RPMI7951 (cell line): ENCODE measurements at places on chromosomes 16 and 17. TPM values are rescaled to one million over a fixed set of nuclear protein-coding genes. Genes with fewer than 3 reads are reported as not detected.

- no peak for DNase-seq
These were observed 30.4 kb downstream of the NME3 start for GRCh38 chr16:1740781-1741490.

DNA sequence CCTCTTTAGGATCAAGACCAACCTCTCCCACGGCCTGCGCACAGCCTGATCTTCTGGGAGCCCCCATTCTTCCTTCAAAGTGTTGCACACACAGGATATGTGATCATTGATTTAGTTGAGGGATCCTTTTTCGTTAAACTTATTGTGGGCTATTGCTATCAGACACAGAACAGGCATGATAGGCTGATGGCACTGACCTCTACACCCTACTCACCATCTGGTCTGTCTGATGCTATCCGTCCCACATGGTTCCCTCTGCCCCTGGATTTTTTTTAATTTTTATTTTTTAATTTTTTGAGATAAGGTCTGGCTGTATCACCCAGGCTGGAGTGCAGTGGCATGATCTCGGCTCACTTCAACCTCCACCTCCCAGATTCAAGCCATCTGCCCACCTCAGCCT, 19.2 kb upstream of the LITAF start:
- no peak for DNase-seq

DNA sequence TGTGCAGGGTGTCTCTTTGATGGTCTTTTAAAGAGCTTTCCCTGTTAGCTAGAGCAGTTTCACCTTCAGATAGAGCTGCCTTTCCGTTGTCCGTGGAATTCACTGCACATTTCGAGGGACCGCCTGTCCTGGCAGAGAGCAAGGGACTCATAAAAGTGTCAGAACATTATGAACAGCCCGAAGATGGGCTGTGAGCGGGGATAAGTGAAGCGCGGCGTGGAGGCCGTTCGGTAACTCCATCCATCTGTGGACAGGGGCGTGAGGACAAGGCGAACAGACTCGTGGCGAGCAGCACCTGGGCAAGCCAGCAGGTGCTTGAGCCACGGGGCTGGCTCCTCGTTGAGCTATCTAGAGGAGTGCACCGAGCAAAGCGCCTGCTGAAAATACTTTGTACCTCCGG, 371.2 kb downstream of the MAF start:
- no peak for DNase-seq

- DNase-seq, result no peak
These were observed 2.5 kb upstream of the SLC13A2 start for GRCh38 chr17:28470914-28471366.

- no peak for DNase-seq
These were observed 18.7 kb upstream of the MTSS2 start for GRCh38 chr16:70704586-70704985.

- no peak for DNase-seq
These were observed 72.2 kb downstream of the HS3ST3B1 start for GRCh38 chr17:14372905-14373613.

DNA sequence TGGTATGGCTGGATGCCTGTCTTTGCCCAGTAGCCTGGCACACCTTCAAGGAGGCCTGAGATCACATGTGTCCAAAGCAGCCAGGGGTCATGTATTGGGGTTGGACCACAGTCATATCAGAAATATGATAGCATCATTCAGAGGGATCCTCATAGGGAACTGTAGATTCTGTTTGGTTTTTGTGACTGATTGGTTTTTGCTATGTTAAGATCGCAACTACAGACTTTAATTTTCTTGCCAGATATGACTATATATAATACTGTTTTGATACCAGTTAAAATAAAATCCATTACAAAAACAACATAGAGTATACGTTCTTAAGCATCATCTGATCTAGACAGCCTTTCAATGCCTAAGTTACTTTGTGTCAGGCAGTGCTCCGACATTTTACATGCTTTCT, 11.8 kb upstream of the SMPD3 start:
- no peak for DNase-seq

DNA sequence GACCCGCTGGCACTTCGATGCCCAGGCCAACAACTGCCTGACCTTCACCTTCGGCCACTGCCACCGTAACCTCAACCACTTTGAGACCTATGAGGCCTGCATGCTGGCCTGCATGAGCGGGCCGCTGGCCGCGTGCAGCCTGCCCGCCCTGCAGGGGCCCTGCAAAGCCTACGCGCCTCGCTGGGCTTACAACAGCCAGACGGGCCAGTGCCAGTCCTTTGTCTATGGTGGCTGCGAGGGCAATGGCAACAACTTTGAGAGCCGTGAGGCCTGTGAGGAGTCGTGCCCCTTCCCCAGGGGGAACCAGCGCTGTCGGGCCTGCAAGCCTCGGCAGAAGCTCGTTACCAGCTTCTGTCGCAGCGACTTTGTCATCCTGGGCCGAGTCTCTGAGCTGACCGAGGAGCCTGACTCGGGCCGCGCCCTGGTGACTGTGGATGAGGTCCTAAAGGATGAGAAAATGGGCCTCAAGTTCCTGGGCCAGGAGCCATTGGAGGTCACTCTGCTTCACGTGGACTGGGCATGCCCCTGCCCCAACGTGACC, 5.0 kb downstream of the WFIKKN2 start:
- no peak for DNase-seq

- no peak for DNase-seq
These were observed 186.3 kb upstream of the XYLT1 start for GRCh38 chr16:17657045-17657444.

DNA sequence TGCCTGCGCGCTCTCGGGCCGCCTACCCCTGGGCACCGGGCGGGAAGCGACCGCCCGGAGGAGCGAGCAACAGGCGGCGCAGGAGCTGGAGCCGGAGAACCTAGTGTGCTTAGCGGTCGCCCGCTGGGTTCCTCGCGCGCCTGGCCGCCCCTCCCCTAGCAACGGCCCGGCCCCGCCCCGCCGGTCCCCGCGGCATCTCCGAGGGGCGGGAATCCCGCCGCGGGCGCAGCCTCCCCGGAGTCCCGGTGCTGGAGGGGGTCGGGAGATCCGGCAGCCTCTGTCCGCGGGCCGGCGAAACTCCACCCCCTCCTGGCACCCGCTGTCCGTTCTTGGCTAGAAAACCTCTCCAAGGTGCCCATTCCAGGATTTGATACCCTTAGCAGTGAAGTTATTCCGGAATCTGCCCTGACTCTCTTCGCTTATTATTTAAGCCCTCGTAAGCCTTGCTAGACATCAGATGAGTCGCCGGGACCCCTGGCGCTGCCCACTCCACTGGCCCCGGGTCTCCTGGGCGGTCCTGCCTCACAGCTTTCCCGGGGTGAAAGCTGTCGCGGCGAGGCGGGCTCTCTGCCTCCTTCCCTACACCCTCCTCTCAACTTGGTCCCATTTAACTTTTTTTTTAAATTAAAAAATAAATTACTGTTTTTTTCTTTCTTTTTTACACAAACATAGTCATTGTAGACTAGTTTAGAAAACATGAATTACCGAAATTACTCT, at the start of gene RPRML:
Gene RPRML (minus strand): TSS at position 107 of the 717 bp plus-strand sequence. CDS start 246 bp downstream, outside the sequence.
- DNase-seq, result peak; percentile 9

DNA sequence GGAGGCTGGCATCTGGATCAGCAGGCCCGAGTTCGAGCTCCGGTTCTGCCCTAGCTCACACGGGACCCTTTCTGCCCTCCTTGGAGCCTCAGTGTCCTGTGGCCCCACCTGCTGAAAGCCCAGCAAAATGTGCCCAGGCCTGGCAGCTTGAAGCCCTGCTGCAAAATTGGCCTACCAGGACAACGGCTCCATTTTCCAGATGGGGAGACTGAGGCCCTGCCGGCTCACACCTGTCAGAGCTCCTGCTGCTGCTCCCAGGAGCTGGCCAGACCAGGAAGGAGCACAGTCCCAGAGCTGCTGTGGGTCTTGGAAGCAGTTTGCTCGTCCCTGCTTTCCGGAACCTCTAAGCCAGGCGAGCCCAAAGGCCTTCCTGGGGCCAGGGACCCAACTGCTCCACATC, 17.4 kb downstream of the ZNF469 start:
- DNase-seq, result no peak

DNA sequence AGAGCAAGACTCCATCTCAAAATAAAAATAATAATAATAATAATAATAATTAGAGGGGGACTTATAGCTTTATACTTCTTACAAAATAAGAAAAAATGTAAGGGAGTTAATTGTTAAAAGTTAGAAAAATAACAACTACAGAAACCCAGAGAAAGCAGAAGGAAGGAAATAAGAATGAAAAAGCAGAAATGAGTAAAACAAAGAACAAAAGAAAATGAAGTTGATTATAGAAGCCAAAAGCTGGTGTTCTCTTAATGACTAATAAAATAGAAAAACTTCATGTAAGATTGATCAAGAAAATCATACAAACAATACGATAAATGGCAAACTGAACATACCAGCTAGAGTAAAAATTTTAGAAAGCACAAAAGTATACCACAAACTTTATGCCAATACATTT, 6.8 kb upstream of the NSMCE1 start:
- DNase-seq, result no peak

- no peak for DNase-seq
These were observed 7.2 kb upstream of the CRYM start for GRCh38 chr16:21285314-21285713.

- no peak for DNase-seq
These were observed 5.3 kb downstream of the GPS1 start for GRCh38 chr17:82056729-82057621.

DNA sequence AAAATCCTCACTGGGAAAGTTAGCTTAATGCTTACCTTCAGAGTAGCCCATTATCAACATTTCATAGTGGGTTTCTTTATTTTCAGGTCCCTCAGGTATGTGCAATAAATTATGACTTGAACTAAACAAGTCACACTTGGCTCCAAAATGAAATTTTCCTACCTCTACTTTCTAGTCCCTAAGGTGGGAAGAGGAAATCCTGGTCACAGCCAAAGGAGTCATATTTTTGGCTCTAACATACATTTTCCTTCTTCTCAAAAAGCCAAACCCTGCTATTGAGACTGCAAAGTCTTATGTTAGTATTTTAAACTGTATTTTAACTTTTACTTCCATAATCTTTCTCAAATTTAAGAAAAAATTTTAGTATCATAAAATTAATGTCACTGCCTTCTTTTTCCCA, 128.9 kb downstream of the BRIP1 start:
- no peak for DNase-seq

DNA sequence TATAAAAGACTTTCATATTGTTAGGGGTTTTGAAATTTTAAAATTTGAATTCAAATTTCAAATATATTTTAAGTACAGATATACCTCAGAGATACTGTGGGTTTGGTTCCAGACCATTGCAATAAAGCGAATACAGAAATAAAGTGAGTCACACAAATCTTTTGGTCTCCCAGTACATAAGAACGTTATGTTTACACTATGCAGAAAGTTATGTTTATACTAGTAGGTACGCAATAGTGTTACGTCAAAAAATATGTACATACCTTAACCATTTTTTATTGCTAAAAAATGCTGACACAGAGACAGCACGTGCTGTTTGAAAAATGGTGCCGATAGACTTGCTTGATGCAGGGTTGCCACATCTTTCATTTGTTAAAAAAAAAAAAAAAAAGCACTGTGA, 19.7 kb downstream of the NUP88 start:
- no peak for DNase-seq

GRCh38 chr17:15377200-15377599, 35.8 kb upstream of the TEKT3 start:
- DNase-seq, result peak; percentile 77

DNA sequence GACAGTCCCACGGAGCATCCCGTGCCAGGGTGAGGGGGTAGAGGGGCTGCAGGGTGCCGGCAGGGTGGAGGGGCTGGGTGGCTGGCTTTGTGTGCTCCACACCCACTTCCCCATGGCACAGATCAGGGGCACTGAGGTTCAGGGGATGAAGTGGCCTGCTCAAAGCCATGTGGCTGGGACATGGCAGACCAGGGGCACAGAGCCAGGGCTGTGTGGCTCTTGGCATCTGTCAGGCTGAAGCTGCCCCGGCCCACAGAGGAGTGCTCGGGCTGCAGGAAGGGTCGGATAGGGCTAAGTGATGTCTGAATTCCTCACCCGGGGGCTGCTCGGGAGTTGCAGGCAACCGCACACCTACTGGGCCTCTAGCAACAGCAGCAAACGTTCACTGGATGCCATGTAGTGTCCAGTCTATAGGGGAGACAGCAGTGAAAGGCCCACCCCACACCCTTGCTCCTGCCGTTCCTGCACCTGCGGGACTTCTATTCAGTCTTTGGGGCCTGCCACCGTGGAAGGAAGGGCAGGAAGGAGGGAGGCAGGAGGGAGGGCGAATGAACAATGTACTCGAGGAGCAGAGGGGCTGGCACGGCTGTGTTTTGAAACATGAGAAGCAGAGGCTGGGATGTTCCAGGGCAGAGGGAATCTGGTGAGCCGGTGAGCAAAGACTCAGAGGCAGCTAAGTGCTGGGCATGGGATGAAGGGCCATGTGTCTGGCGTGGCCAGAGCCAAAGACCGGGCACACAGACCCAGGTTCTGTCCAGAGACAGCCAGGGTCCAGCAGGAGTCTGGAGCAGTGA, 15.1 kb downstream of the SLC5A10 start:
- no peak for DNase-seq

DNA sequence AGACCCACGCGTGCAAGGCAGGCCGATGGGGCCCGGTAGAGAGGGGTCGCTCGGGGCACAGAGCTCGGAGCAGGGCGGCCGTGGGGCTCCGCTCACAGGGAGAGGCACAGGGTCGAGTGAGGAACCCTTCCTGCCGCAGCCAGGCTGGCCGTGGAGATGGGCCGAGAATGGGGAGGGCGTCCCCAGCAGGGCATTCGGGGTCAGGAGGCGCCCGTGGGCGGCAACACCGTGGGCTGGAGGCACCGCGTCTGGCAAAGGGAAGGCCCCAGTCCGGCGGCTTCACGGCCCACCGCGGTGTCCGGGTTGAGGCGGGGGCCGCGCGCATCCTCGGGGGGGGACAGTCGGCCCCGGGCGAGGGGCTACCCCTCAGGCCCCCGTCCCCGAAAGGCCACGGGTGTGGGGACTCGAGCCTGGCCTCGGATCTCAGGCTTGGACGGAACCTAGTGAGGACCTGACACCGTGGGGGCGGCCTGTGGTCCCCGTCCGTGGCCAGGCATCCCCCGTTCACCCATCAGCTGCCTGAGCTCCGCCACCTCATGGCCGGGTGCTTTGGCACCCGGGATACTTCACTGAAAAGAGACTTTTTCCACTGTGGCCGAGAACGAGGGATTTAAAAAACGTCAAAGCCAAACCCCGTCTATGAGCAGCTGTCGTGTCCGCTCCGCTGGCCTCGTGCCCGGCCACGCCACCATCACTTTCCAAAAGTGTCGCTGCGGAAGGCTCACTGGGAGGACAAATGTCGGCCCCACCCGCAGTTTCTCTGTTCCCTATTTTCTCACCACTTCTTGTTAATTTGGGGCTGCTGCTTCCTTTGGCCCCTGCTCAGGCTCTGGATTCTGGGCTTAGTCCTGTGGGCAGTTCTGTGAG, 73.6 kb downstream of the METRNL start:
- DNase-seq, result no peak

- DNase-seq, result peak; percentile 94
These were observed 233.0 kb downstream of the MSI2 start for GRCh38 chr17:57489321-57489720.

GRCh38 chr16:69522732-69523404, 42.9 kb upstream of the NFAT5 start:
- no peak for DNase-seq

GRCh38 chr16:81780350-81780749, 1.3 kb downstream of the PLCG2 start:
- no peak for DNase-seq

The GOSR2 gene
- 27.0 and 29.3 TPM in 2 replicates for total RNA-seq

The DNAH2 gene
- 1.8 and 3.2 TPM in 2 replicates for total RNA-seq

The CTRL gene
- 0.24 and 0.98 TPM in 2 replicates for total RNA-seq

The TBC1D3H gene
- not detected in 2 replicates for total RNA-seq

The KCNJ18 gene
- total RNA-seq, result not detected in 2 replicates

The KRTAP4-5 gene
- not detected in 2 replicates for total RNA-seq
